Stimulated activated CD8-positive, alpha-beta memory T cell treated with anti-CD3 and anti-CD28 coated beads, Interleukin-2, amount 100 ng/mL, for 1 hour (primary cell): ENCODE measurements at places on chromosomes 6 and 20.

DNA sequence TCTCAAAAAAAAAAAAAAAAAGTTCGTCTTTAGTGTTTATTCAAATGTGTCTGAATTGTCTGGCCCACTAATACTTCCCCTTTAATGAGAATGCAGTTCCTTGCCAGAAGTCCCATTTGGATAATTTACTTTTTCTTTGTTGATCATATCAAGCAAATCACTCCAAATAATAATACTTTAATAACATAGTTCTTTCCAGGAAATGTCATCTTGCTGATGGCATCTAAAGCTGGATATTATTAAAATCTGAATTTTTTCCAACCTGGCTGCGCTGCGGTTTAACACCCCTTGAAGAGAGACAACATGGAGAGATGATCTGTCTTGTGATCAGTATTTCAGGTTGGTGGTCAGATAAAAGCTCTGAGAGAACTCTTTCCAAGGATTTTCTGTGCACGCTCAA lies 111.2 kb upstream of the CNKSR3 start:
- no peak for DNase-seq

GRCh38 chr6:89475101-89475500 lies 42.1 kb downstream of the ANKRD6 start:
- DNase-seq: no peak

DNA sequence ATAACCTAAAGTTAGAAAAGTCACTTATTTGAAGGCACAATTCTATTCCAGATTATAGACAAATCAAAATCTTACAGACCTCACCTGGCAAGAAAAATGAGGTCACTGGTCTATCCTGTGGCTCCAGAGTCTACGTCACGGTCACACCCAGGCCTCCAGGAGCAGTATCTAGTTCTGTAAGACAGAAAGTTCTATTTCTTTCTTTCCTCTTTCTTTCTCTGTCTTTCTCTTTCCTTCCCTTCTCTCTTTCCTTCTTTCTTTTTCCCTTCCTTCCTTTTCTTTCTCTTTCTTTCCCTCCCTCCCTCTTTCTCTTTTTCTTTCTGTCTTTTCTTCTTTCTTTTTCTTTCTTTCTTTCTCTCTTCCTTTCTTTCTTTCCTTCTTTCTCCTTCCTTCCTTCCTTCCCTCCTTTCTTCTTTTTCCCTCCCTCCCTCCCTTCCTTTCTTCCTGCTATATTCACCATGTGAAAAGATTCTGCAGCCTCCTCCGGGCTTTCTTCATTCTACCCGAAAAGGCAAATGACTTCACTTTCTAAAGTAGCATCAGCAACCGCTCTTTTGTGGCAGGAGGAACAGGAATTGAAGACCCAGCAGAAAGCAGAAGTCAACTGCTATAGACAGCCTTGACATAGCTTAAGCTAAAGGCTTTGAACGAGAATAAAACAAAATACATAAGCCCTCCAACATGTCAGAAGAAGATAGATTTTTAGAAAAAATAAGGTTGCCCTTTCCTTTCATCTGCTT lies 83.9 kb upstream of the SIRPG start:
- no peak for DNase-seq

- no peak for DNase-seq
Measured at GRCh38 chr6:91449539-91449938, 862.7 kb upstream of the MAP3K7 start.
